ENCODE measurements at places on chromosomes 1 and 21.

DNA sequence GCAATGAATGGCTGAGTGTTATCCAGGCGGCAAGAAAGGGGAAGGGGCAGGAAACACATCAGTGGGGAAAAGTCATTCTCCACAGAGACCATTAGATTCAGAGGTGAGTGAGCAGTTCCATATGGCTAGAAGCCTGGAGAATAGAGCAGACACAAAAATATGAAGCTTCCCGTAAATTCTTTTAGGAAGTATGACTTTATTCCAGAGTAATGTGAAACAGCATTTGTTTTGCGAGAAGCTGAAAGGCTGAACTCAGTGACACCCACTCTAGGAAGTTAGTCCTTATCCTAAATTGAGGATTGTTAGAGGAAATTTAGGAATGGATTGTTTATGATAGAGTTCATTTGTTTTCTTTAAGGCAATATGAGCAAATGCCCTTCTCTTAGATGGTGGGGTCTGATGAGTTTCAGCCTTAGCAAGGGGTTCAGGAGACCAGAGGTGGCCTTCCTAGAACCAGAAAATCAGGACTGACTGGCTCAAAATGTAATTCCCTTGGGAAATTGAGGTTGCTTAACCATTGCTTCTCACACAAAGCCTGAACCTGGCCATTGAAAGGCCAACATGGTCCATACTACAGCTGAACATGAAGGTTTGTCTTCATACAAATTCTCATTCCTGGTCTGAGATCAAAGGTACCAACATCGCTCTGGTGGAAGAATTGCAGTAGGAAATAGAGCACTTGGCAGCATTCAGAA, 167.5 kb downstream of the TPR start:
- DNase-seq = no peak

DNA sequence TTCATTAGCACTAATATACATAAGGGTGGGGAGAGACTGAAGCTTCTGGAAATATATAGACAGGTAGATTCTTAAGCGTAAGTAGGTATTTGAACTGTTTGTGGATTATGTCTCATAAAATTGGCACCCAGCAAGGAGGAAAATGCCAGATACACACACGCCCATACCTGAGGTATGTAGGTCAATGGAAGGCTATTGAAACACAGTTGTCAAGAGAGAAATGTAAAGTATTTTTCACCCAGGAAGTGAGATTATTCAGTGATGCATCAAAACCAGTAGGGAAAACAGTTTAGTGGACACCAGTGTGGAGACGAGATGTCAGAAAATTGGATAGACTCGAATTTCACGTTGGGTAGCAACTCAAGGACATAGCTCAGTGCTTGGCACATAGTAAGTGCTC, 4.7 kb upstream of the RSPH1 start:
- DNase-seq = no peak

DNA sequence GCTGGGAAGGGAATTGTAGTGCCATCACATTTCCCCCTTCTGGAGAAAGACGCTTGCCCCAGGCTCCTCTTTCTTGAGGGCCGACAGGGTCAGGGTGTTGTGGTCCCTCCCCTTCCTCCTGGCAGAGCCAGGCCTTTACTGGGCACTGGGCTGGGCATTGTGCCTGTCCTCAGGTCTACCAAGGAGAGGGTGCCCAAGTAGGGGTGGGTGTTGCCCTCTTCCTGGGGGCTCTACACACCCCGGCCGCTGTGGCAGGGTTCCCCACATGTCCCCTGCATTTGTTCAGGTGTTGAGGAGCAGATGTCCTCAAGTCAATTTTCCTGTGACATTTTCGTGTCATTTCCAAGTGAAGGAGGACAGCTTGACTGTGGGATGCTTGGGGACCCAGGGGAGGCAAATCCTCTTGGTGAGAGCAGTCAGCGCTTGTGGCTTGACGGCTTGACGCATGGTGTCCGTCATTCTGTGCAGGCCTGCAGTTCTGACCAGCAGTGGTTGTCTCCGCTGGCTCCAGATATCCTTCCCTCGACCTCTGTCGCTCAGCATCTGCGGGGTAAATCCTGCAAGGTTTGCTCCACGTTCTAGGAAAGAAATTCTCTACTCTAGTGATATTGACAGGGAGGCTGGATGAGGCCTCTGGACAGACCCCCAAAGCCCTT, 181.9 kb upstream of the VAMP3 start:
- DNase-seq = no peak

DNA sequence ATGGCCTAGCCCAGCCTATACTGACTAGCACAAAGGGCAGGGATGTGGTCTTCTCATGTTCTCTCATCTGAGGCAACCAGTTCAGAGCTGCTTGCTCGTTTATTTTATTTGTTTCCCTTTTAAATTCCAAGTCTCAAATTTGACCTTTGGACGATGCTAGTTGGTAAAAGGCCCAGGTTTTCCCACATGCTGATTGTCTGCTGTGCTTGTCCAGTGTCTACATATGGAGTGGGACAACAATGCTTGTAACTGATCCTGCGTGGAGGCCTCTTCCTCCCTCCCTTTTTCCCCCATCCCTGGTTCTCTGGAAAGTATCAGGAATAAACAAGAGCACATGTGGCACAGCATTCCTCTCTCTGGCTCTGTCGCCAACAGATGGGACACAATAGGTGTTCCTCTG, 34.0 kb upstream of the BEND5 start:
- DNase-seq = no peak

DNA sequence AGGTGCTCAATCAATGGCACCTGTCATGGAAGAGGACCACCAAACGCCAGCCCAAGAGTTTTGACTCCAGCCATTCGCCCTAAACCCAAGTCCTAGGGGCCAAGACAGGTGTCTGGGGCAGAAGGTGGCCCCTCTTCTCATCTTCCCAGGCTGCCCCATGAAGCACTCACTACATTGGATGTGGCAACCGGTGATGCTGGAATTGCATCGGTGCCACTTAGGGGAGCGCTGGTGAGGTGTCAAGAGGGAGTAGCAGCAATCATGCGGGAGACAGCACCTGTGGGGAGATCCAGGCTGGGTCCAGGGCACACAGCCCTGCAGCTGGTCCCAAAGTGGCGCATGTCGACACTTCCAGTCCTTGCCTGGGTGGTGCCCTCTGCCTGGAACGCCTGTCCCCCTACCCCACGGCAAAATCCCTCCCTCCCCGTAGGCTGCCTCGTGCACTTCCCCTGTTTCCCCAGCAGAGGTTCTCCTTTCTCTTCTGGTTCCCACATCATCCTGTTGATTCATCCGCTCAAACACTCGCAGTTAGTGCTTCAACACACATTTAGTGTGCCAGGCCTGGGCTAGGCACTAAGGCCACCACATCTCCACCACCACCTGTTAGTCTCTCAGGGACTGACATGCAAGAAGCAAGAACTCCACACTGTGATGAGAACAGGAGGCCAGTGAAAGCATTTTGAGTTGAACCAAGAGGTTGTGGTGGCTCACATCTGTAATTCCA, 18.5 kb downstream of the PLA2G2D start:
- no peak for DNase-seq
